ENCODE measurements at places on chromosomes 6 and 20.

DNA sequence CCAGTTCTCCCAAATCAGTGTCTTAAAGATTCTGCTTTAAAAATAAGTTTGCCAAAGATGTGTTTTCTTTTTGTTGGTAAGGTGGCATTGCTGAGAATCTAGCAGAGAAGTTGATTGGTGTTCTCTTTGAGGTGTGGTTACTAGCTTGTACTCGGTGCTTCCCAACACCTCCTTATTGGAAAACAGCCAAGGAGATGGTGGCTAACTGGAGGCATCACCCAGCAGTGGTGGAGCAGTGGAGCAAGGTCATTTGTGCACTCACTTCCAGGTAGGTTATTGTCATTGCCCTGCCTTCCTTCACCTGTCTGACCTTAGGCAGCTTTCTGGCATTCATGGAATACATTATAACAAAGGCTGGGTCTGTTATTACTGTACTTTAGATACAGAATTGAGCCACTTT, 26.7 kb downstream of the RALGAPB start:
- DNase-seq, result no peak

DNA sequence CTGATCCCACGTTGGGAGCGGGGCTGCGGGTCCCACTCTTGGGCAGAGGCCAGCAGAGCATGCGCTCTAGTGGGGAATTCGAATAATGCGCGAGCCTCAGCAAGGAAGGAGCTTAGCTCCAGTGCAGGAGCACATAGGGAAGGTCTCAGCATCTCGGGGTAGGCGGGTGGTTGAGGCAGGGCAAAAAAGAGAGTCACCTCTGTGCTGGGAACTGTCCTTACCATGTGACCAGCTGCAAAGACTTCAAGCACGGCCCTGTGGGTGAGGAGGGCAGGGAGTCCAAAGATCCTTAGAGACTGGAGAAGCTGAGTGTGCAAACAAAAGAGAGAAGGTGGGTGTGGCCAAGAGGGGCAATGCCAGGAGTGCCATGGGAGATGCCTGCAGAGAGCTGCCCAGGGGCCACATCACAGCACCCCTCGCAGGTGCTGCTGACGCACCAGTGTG, 79.2 kb upstream of the CD93 start:
- DNase-seq, result no peak

- no peak for DNase-seq
These were observed 505.7 kb downstream of the CDKAL1 start for GRCh38 chr6:21039926-21040325.

GRCh38 chr20:40844332-40844731, 155.3 kb upstream of the MAFB start:
- no peak for DNase-seq

DNA sequence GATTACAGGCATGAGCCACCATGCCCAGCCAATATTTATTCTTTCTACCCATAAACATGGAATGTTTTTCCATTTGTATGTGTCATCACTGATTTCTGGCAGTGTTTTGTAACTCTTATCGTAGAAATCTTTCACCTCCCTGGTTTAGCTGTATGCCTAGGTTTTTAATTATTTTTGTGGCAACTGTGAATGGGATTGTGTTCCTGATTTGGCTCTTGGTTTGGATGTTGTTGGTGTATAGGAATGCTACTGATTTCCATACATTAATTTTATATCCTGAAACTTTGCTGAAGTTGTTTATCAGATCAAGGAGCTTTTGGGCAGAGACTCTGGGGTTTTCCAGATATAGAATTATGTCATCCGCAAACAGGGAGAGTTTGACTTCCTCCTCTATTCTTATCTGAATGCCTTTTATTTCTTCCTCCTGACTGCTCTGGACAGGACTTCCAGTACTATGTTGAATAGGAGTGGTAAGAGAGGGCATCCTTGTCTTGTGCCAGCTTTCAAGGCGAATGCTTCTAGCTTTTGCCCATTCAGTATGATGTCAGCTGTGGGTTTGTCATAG, 198.6 kb downstream of the ZDHHC14 start:
- DNase-seq, result no peak

- DNase-seq, result no peak
These were observed 52.8 kb downstream of the MRPL14 start for GRCh38 chr6:44074439-44074812.

GRCh38 chr6:114172576-114173260, 170.1 kb downstream of the HS3ST5 start:
- DNase-seq, result no peak

GRCh38 chr6:117503211-117503610, 20.7 kb downstream of the DCBLD1 start:
- DNase-seq, result no peak

DNA sequence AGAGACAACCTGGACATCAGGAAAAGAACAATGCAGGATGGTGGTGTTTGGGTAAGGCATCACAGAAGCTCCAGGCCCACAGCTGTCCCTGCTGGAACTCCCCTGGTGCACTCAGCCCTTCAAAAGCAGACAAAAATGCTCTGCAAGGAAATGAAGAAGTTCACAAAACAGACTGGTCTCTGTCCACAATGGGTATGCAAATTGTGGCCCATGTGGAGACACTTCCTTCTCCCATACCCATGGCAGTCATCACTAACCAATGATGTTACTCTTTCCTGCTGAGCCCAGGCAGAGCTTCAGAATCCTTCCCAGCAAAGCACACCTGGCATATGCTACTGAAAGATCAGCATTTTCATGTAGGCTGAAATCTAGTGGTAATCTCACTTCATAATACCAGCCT, 42.6 kb upstream of the PXDC1 start:
- DNase-seq, result no peak

GRCh38 chr6:125222531-125223455, 69.2 kb downstream of the TPD52L1 start:
- no peak for DNase-seq

DNA sequence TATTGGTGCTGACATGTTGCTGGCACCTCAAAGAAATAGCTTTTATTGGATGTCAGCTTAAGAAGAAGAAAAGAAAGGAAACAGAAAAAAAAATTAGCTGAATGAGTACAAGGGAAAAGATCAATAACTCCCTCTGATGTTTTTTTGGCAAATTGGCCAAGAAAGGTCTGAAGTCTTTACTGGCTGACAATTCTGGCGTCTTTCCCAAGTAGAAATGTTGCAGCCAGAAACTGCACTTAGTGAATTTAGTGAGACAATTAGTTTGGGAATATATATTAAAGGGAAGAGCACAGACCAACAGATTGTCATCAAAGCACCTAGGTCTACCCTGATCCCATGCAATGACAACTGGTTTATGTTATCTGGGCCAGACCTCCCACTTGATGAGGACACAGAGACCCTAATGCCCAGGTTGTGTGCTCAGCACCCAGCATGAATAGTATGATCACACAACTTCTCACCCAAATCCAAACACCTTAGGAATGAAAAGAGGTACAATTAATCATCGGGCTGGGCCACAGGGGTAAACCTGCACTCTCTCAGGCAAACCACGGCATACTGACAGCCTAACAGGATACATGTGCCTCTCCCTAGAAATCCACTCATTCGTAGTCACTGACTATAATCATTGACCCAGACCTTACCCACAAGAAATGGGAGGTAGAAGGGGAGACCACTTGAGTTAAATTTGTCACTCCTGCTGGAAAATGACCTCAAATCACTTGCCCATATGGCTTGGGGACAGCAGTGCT, 612.3 kb upstream of the ARID1B start:
- DNase-seq, result no peak

DNA sequence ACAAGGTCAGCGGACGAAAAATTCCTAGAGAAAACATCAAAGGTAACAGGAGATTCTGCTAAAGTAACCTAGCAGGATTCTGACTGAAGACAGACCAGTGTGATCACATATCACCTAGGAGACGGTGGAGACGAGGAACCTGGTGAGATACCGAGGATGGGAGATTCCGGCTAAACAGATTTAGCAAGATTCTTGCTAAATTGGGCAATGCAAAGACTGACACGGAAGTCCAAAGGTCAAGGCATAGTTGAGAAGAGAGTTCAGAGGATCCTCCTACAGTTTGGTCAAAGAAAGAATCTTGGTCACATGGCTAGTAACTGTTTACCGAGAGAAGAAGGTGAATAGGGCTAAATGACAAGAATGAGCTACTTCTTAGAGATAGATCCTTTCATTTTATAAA, 61.1 kb downstream of the TMEM170B start:
- no peak for DNase-seq

GRCh38 chr6:2020909-2021308, 224.5 kb downstream of the GMDS start:
- DNase-seq, result no peak

DNA sequence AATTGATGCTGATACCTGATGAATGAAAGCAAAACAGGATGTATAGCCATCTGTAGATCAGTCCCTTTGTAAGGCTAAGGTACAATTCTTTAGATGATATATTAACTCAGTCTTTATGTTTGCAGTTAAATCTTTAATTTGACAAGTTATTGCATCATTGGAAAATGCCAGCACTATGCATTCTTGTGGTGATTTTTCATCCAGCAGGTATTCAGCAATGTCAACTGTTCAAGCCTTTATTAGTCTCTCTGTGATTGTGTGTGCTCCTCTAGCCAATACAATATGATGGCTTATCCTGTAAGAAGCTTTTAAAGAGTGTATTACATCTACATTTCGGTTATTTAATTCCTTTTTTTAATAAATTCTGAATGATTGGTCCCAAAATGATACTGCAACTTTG, 34.3 kb downstream of the HLA-DMB start:
- no peak for DNase-seq

GRCh38 chr20:50450881-50451752, 59.1 kb upstream of the PTPN1 start:
- no peak for DNase-seq

- DNase-seq, result no peak
These were observed 29.6 kb upstream of the LGSN start for GRCh38 chr6:63349401-63349800.

DNA sequence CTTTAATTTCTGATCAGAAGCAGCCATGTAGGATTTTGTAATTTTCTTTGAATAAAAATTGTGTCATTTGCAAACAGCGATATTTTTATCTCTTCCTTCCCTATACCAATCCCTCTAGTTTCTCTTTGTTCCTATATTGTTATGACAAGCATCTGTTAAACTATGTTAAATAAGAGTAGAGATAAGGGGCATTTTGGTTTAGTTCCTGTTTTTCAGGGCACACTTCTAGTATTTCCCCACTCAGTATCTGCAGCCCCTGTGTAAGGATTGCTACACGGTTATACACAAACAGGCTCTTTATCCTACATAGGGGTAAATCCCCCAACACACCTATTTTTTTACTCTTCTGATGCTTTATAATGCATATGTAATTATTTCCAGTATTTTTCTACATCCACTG, 42.1 kb downstream of the TRERF1 start:
- DNase-seq, result no peak
